ENCODE measurements at places on chromosomes 12 and 14.

DNA sequence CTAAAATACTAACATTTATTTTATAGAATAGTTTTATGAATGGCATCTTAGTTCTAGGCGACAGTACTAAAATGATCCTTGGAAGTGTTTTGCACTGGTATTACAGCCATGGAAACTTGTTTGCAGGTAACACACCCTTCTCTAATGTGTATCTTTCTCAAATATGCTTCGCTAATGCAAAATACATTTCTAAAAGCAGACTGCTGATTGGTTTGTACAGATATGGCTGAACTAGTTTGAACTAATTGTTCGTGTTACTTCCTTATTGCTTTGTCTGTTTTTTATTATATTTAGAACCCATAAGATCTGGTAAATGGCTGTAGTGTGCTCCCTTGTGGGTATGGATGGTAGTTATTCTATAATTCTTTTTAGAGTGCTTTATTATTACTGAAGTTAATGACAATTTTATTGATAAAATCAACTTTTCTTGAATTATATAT is 53.0 kb downstream of the ATF7IP start:
- no peak for DNase-seq

- DNase-seq = no peak
Measured at GRCh38 chr12:133130808-133131128, 341 bp downstream of the ZNF10 start.

DNA sequence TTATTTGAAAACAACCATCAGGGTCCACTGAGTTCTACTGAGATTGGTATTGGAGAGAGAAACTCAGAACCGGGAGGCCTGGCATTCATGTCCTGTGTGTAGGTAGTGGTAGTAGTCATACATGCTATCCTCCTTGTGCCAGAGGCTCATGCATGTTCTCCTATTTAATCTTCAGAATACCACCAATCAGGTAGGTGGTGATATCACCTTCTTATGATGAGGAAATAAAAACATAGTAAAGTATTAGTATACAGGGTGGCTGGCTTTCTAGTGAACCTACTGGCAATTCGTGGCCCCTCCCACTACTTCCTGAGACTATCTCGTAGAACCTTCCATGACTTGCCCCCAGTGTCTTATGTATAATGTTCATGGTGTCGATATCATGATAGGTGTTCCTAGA is 40.5 kb upstream of the EID3 start:
- DNase-seq = no peak

- no peak for DNase-seq
Measured at GRCh38 chr12:27330846-27331245, 1.8 kb upstream of the BMAL2 start.

- DNase-seq = no peak
Measured at GRCh38 chr12:109064143-109064542, 11.8 kb downstream of the USP30 start.

GRCh38 chr12:124680863-124681778 is 113.7 kb upstream of the NCOR2 start:
- DNase-seq = no peak

GRCh38 chr12:22160396-22161003 is 114.5 kb downstream of the CMAS start:
- no peak for DNase-seq

- DNase-seq = no peak
Measured at GRCh38 chr12:120462099-120462640, 7.4 kb downstream of the SRSF9 start.

- no peak for DNase-seq
Measured at GRCh38 chr12:102763471-102763870, 153.6 kb downstream of the PAH start.

GRCh38 chr14:79568594-79568993 is 642.7 kb downstream of the DIO2 start:
- no peak for DNase-seq

DNA sequence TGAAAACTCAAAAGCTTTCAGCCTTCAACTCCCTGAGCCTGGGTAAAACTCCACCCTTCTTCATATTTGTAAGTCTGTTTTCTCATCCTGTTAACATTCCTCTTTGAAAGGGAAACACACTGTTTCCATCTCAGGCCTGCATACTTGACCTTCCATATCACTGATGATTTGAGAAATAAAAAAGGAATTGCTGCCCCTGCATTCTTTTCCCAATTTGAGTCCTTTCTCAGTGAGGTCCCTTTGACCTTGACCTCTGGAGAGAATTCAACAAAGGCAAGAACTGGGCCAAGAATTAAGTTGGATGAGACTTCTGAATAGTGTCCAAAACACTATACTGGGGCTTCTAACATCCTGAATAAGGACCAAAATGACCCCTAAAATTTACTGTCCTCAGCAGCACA is 108.0 kb downstream of the AEBP2 start:
- DNase-seq = no peak

DNA sequence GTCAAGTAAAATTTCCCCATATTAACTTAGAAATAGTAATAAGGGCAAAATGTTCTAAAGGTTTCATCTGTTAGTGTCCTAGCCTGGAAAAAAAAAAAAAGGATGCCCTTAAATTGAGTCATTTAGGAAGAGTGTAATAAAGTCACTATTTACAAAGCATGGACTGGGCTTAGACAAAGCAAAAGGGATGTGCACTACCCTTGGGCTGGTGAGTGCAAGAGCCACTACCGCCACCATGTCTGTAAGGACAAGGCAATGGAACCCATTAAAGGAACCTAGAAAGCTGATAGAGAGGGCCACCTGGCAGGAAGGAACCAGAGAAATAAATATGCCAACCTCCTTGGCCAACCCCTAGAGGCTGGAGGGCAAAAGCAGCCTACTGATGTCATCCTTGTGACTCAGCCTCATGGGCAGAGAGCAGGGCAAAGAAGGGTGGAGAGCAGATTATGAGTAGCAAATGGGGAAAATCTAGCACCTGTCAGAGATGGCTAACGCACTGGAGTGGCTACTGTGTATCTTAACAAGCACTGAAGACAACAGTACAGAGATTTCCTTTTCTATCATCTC is 59.5 kb upstream of the FUT8 start:
- no peak for DNase-seq

- DNase-seq = no peak
Measured at GRCh38 chr12:118536306-118536906, 160.1 kb downstream of the SUDS3 start.
